ENCODE measurements at places on chromosomes 3 and 15.

DNA sequence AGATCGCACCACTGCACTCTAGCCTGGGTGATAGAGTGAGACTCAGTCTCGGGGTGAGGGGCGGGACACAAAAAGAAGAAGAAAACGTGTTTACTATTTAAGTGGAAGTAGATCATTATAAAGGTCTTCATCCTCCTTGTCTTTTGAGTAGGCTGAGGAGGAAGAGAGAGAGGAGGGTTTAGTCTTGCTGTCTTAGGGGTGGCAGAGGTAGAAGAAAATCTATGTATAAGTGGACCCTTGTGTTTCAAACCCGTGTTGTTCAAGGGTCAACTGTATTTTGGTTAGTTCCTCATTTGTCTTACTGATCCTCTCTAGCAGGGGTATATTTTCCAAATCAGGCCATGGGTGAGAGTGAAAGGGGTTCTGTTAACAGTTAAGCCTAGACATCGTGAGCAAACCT is 40.1 kb downstream of the TRIM71 start:
- no peak for DNase-seq

DNA sequence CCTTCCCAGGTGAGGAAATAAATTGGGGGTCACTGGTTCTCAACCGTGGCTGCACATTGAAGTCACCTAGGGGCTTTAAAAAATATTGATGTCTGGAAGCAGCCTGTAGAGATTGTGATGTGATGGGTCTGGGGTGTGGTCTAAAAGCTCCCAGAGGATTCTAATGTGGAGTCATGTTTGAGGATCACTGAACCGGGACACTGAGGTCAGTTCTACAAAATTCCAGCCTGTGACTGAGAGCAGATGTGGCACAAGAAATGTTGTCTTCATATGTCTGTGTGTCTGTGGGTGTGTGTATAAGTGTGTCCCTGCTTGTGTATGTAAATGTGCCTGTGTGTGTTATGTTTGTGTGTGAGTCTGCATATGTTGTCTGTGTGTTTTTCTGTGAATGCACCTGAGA is 79.9 kb downstream of the TLE3 start:
- no peak for DNase-seq

- no peak for DNase-seq
Measured at GRCh38 chr3:107025961-107026360, 351.3 kb upstream of the CCDC54 start.

DNA sequence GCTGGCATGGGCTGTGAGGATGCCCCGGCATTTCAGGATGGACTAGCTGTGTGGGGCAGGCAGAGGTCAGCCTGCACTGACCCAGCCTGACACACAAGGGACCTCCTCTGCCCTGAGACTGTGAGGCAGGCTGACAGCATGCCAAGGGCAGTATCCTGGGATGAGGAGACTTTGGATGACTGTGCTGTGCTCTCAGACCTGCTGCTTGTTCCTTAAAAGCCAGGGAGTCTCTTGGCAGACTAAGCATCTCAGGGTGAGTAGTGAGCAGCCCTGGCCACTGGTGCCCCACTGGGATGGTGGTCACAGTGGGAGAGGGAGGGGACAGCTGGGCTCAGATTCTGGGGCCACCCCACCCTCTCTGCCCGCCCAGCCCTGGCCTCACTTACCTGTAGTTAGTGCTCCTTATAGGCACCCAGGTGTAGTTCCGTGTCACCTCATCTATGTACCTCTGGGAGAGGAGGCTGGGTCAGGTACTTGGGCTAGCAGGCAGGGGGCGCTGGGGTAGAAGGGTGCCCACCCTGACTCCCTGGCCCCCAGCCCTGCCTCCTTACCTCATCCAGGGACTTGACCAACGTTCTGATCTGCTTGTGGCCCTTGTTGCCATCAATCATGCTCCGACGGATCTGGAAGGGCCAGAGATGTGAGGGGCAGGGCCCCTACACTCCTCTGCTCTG is 16.1 kb upstream of the TMEM115 start:
- DNase-seq = no peak

GRCh38 chr3:6421666-6422445 is 439.1 kb upstream of the GRM7 start:
- no peak for DNase-seq

GRCh38 chr15:31476866-31477265 is 150.2 kb downstream of the KLF13 start:
- DNase-seq = no peak

DNA sequence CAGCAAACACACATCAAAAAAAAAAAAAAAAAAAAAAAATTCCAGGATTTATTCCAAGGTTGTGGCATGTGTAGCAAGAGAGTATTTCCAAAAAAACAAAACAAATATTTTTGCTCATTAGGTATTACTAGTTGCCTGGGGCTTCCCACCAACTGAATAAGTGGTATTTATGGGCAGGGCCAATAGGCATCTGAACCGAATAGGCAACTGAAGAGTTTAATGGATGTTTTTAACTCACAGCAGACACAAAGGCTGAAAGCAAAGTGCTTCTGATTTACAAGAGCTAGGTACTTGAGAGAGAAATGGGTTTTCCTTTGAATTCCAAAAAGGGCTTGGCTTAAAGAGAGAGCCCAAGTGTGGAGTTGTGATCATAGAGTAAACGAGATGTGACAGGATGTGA is 21.4 kb downstream of the EIF4E3 start:
- no peak for DNase-seq

- peak; percentile 79 for DNase-seq
Measured at GRCh38 chr3:4977001-4977852, 2.0 kb upstream of the BHLHE40 start.

- DNase-seq = no peak
Measured at GRCh38 chr3:128242818-128243601, 89.7 kb downstream of the EEFSEC start.

- no peak for DNase-seq
Measured at GRCh38 chr3:12154151-12154550, 4.6 kb downstream of the TIMP4 start.

Measured in kidney glomerular epithelial cell (primary cell).